ENCODE measurements at places on chromosomes 2 and 18.

GRCh38 chr2:203164311-203164935 lies 74.4 kb upstream of the CYP20A1 start:
- no peak for DNase-seq

DNA sequence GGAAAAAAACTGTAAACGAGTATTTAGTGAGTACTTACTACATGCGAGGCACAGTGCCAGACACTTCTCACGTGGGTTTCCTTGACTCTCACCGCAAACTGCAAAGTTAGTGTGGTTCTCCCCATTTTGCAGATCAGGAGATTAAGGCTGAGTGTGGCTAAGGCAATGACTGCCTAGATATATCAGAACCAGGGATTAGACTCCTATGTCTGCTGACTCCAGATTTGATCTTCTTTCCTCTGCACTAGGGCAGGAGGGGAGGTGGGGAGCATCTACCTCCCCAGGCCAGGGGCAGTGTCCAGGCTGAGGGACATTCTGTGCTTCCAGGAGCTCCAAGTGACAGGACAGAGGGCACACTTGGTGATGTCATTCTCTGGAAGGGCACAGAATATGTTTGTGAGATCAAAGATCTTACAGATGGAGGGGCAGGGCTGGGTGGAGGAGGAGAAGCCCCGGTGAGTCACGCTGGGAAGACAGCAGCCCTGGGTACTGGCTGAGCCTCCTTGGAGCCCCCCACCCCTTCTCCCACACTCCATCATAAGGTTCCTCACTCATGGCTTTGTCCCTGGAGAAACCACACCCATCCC lies 92.4 kb downstream of the RHOB start:
- no peak for DNase-seq

- no peak for DNase-seq
These were observed 52.4 kb upstream of the STAT1 start for GRCh38 chr2:191066197-191066918.

DNA sequence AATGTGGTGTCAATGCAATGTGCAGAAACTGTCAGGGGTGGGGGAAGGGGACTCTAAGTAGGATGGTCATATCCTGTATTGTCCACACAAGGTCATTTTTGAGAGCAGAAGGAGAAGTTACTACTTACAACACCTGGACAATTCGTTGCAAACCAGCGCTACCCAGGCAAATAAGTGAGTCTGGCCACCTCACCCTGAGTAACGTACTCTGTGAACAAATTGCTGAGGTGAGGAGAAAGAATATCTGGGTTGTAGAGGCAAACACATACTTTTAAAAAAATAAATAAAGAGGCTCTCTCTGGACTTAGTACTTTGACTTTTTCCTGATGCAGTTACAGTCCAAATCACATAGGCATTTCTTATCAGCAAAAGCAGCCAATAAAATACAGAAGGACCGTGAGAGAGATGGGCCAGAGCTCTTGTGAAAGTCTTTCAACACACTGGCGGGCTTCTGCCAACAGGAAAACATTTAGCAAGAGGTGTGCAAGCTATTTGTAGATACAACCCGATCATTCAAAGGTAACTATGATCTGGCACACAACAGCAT lies 268.2 kb upstream of the ID2 start:
- DNase-seq, result no peak

- DNase-seq, result no peak
These were observed 430.2 kb downstream of the GALR1 start for GRCh38 chr18:77679869-77680268.

DNA sequence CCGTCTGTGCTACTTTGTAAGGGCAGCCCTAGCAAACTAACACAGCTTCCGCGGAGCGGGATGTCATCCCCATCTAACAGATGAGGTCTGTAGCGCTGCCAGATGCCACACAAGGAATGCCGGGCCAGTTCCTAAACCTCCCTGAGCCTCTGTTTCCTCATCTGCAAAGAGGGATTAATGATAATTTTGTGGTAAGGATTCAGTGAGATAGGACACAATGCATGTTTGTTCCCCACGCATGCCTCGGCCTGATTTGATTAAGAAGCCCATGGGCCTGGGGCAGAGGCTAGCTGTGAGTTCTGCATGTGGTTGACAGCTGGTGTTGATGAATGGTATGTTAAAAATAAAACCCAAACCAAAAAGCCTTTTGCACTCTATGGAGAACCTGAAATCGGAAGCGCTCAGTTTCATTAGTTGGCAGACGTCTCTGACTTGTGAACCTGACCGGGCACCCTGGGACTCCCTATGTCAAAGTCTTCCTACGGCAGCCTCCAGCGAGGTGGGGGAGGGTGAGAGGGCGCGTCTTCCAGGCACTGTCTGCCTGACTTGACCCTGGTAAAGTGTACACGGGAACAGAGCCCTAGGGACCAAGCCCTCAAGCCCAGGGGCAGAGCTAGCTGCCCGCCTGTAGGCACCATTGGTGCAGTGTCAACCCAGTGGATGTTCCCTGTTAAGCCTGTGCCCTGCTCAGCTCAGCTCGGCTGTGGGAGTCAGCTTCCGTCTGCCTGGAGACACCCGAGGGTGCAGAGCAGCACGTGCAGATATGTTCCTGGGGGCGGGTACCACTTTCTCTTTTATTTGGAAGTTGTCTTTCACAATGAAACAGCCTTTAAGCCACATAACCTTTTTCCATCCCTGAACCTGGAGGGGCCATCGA lies 14.8 kb upstream of the INHBB start:
- no peak for DNase-seq

DNA sequence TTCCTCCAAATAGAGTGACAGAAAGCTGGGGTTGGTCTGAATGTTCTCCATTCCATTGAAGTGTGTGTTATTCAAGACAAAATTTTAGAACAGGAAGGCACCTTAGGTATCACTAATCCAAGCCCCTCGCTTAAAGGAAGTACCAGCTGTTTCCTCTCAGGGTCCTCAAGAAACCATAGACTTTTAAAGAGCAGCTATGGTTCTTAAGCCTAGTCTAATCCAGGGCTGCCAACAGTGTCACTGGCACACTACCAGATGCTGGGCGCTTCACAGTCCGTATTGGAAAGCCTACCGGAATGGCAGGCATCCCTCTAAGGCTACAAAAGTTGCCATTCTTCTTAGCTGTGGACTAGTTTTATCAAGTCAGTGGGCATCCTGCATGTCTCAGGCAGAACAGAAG lies 1.9 kb downstream of the NEMP2 start:
- DNase-seq, result no peak

- DNase-seq, result no peak
These were observed 208.2 kb upstream of the CHAC2 start for GRCh38 chr2:53559302-53559966.

DNA sequence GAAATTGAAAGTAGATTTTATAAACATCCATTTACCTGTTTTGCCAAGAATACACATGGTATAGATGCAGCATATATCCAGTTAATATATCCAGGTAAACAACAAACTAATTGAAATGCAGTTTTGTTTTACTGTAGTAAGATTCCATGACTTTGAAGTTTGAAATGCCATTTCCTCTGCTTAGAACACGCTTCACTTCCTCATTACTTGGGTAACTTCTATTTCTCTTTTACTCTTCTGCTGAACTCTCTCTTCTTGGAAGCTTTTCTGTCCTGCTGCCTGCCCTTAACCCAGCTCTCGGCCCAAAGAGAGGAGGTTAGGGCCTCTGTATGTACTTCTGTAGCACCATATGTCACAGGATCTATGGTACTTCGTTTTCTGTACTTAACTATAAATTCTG lies 14.1 kb upstream of the IL1RL2 start:
- no peak for DNase-seq

- DNase-seq, result no peak
These were observed 82.7 kb upstream of the SLC66A3 start for GRCh38 chr2:11072550-11072949.

DNA sequence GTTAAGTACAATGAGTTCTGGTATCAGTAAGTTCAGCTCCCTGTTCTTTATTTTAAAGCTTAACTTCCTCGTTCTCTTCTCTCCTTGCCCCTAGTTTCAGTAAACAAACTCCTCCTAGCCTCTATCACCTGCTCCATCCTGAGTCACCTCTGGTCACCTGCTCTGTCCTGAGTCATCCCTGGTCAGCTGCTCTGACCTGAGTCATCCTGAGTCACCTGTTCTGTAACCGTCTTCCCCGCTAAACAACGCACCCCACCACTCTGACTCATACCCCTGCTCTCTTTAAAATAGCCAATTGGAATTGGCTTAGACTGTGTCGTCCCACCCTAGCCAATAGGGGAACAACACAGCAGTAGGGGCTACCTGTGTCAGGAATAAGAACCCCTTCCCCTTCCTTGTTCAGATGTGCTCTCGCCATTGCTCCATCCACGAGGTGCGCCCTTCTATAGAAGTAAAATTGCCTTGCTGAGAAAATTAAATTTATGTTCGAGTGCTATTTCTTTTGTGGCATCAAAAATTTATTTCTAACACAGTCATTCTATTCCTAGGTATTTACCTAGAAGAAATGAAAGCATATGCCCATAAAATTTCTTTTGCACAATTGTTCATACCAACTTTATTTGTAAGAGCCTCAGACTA lies 24.9 kb upstream of the RMND5A start:
- no peak for DNase-seq

DNA sequence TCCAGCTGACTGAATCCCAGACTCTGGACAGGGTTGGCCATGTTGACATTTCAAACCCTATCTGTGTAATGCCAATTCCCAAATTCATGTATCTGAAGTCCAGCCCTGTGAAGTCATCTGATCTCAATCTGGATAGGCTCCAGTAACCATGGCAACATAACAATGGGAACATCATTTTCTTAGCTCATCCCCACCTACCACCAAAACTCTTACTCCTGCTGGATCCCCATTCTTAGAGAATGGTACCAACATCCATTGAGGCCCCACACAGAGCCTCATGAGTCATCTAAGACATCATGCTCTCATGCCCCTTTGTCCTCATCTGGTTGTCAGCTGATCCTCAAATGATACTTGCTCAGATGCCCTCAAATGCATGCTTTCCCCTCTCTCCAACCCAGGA lies 58.9 kb upstream of the TEX51 start:
- no peak for DNase-seq

DNA sequence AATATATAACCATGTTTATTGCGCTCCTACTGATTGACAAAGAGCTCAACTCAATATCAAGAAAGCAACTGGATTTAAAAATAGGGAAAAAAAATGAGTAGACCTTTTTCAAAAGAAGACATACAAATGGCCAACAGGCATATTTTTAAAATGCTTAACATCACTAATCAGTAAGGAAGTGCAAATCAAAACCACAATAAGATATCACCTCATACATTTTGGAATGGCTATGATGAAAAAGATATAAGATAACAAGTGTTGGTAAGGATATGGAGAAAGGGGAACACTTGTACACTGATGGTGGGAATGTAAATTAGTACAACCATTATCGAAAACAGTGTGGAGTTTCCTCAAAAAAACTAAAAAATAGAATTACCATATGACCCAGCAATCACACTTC lies 5.6 kb upstream of the GALNT5 start:
- DNase-seq, result no peak

- DNase-seq, result no peak
These were observed 38.0 kb downstream of the PTRHD1 start for GRCh38 chr2:24754985-24755705.

DNA sequence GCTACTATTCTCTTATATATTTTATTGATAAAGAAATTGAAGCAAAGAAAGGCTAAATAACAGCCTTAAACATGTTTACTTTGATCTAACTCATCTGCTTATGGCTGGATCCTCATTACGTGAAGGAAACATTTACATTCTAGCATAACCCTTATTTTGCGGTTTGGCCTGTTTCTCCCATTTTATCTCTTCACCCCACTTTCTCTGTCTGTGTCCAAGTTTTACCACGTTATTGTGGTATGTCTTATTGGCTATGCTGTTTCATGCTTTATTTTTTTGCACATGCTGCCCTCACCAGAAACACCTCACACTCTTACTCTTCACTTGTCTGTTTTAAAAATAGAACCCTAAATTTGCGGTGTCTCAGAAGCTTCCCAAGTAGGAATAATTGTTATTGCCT lies 78.5 kb downstream of the RPIA start:
- no peak for DNase-seq

- no peak for DNase-seq
These were observed 115.3 kb upstream of the ITGB6 start for GRCh38 chr2:160315337-160315736.

GRCh38 chr2:170493426-170494097 lies 221.6 kb upstream of the SP5 start:
- DNase-seq, result no peak

GRCh38 chr18:70197844-70198243 lies 7.6 kb downstream of the RTTN start:
- no peak for DNase-seq

GRCh38 chr2:144559681-144560080 lies 39.8 kb upstream of the ZEB2 start:
- DNase-seq, result no peak

DNA sequence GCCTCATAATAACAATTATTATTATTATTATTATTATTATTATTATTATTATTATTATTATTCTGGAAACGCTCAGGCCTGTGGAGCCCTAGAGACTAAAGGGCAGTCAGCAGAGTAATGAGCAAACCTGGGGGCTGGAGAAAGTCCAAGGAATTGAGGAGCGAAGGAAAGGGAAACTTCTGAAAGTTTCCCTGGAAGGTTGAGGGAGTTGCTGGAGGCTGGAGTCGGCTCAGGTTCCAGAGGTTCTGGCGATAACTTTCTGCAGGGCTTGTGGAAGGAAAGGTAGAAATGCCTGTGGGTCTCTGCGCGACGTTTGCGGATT lies 9.2 kb downstream of the POU3F3 start:
- no peak for DNase-seq

DNA sequence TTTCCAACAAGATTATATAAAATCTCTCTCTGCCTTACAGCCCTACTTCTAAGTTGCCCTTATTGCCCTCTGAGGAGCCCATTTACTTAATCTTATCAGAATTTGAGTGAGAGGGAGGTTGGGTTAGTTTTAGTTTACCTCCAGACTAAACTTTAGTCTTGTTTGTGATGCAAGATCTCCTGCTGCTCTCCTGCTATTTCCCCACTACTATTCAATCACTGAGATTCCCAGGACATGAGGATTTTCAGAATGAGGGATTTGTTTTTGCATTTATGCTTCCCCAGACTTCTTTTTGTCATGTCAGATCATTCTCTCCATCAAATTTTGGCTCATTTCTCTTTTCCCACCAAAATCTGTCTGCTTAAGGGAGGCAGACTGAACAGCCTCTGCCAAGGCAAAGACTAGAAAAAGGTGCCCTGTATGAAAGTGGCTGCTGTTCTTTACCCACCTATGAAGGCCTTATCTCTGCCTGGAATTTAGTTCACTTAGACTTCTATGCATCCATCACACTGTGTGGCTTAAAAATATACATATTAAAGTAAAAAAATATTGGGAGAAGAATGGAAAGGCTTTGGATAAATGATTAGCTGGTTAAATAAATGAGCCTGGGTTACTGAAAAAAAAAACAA lies 401.3 kb downstream of the PID1 start:
- no peak for DNase-seq

GRCh38 chr2:173898996-173899395 lies 66.2 kb downstream of the SP3 start:
- no peak for DNase-seq

DNA sequence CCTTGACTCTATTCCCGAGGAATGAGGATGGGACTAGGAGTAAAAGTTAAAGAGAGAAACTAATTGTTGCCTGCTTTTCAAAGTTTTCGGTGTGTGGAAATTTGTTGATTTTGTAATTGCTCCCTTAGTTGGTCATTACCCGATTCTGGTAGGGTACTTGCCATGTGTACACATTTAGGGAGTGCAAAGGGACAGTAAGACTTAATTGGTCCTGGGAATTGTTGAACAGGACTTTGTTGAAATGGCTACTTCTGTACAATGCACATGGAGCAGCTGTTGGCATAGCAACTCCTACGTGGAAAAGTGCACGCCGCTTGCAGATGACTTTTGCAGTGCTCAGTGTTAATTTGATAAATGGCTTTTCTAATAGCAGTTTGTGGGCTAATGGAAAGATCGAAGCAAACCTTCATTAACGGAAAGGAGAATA lies 22.9 kb downstream of the EPAS1 start:
- peak; percentile 38 for DNase-seq
